ENCODE measurements at places on chromosomes 5 and 9.

GRCh38 chr9:36817160-36817834, 216.8 kb downstream of the PAX5 start:
- no peak for DNase-seq

- no peak for DNase-seq
Observed at GRCh38 chr9:133581513-133582343, 27.5 kb downstream of the FAM163B start.

DNA sequence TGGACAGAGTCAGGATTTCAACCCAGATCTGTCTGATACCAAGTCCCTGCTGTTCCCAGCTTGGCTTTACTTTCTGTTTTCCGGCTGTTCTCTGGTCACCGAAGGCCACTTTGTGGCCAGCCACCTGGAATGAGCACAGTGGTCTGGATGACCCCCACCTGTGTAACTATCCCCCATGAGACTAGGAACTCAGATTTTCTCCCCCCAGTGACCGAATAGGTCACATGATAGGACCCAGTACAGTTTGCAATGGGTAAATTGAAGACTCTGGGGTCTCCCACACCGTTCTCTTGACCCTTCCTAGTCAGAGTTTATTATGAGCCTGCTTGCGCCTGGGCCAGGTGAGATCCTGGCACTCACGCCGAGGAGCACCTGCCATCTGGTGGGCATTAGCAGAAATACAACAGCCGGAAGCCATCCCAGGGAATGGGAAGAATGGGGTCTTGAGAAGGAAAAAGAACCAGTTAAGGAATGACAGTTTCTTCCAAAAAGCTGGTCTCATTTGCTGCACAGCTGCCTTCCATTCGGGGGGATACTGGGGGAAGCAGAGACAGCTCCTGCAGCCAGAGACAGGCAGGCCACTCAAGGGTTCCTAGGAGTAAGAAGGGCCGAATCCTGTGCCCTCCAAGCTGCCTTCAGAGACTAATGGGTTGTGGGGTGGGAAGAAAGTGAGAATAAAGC, 7.1 kb downstream of the PHYHD1 start:
- peak; percentile 70 for DNase-seq

- peak; percentile 93 for DNase-seq
Observed at GRCh38 chr5:118068886-118069285, 919.5 kb downstream of the DTWD2 start.

GRCh38 chr5:154273028-154273617, 82.6 kb downstream of the GALNT10 start:
- DNase-seq, result no peak

- DNase-seq, result no peak
Observed at GRCh38 chr9:134438195-134438788, 112.0 kb downstream of the RXRA start.

DNA sequence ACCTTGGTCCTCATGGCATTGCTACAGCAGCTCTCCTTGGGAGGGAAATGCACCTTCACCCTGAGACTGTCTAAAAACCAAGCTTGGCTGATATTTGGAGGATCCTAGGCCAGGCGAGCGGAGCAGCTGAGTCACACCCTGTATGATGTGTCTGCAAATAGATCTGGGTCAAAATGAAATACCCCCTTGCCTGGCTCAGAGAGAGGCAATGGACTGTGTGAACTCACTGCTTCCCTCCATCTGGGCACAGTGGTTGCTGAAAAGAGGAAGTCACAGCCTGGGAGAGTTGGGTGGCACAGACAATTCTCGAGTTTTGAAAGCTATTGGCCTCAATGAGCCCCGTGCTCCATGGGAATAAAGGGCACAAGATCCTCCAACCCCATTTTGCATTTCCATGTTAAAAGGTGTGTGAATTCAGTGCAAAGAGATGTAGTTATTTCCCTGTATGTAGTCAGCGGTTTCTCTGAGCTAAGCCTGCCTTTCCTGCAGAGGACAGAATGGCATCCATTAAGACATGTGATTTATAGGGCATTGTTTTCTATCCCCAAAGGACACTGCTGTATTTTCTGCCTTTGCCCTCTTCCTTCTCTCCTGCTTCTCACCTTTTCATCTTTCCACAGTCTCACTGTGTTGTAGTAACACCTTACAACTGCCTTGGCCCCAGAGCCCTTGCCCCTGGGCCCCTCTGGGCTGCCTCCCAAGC, 177.2 kb downstream of the GADD45G start:
- DNase-seq, result no peak

DNA sequence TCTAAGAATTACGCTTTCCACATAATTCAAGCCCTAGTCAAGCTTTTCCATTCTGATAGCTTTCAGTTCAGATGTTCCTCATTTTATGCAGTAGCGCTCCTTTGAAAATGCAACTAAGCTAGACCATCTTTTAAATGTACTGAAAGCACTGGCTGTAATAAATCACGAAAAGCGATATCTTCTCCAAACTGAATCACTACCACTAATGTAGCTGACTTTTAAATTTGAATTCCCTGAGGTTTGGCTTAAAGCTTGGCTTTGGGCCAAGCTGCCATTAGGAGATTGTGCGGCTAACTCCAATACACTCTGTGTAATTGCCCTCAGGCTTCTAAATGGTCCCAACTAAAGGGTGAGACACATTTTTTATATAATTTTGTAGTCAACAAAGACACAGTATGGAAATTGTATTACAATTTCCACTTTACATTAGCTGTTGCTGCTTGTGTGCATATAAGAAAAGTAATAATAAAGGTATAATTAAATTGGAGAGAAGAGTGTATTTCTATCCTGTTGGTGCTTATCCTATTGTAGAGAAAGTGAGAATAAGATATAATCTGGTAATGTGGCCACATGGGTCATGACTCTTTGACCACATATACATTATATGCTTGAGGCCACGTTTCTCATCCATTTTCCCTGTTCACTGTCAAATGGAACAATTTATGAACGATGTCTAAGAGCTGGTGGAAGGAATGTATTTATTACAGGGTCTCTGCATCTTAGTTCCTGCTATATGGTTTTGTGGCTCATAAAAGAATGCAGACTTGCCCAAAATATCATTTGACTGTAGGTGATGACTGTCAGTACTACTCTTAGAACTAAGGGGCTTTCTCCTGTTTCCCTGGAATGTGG, 118.7 kb upstream of the TAF11L2 start:
- no peak for DNase-seq

GRCh38 chr5:153135411-153135810, 355.1 kb upstream of the GRIA1 start:
- no peak for DNase-seq

DNA sequence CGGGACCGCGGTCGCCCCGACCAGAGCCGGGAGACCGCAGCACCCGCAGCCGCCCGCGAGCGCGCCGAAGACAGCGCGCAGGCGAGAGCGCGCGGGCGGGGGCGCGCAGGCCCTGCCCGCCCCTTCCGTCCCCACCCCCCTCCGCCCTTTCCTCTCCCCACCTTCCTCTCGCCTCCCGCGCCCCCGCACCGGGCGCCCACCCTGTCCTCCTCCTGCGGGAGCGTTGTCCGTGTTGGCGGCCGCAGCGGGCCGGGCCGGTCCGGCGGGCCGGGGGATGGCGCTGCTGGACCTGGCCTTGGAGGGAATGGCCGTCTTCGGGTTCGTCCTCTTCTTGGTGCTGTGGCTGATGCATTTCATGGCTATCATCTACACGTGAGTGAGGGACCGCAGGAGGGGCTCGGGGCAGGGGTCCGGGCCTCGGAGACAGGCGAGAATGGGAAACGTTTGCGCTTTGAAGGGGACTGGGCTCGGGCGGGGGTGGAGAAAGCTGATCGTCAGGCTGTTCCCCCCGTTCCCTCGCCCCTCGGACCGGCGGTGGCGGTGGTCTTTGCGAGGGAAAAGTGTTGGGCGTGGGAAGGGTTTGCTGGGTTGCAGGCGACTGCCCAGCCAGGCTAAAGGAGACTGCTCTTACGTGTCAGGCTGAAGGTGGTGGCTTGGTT, 457 bp downstream of the UGCG start:
- no peak for DNase-seq

DNA sequence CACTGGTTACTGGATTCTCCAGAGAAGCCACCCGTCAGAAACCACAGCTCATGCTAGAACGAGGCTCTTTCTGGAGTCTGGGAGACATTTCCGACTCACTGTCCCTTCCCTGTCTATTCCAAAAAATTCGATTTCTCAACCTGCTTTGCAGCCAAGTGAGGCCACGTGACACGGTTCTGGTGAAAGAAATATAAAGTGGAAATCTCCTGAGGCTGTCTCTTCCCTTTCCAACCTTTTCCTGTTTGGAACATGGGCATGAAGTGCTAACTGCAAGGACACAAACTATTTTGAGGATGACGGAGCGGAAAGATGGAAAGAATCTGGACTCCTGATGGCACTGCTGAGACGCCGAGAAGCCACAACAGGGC, 6.1 kb upstream of the PTGS1 start:
- no peak for DNase-seq

- DNase-seq, result no peak
Observed at GRCh38 chr9:14719231-14719923, 3.2 kb downstream of the CER1 start.

DNA sequence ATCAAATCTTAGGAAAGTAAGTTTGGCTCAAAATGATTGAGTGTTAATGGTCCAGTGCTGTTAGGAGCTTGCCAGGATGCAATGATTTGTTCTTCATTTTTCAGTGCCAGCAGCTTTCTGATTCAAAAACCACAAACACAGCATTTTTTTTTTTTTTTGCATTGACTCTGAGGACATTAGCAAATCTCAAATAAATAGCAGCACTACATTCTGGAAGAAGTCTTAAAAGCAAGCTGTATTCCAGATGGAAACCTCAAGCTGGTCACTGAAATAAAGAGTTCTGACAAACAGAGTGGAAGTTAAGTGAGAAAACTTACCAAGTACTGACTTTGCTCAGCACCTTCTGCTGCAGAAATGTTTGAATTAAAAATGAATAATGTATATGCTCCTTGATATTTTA, 1653.1 kb upstream of the CDH9 start:
- no peak for DNase-seq

DNA sequence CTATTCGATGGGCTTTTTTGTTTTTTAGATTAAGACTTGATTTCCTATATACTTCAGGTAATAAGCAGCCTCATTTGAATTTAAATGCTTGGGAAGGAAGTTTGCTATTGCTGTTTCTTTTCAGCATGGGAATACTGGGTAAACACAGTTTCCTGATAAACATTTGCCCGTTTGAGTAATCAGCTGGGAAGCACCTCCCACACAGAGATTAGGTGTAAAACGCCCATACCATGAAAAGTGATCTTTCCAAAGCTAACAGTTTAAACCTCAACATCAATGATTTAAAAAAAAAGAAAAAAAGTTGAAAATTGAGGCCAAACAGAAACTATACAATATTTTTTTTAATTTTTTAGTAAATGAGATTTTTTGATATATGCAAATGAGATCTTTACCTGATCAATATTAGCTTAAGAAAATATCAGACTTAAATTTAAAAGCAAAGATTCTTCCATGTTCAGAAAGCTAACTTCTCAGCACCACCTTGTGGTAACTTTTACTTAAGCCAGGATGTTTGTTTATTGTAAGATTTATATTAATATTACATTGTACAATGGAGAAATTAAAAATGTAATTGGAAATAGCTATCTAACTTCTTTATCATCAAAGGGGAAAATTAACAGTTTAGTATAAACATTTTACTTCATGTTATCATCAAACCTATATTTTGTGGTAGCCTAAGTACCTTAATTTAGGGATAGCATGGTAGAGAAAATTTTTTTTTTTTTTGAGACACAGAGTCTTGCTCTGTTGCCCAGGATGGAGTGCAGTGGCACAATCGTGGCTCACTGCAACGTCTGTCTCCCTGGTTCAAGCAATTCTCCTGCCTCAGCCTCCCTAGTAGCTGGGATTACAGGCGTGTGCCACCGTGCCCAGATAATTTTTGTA, 39.8 kb downstream of the F2RL2 start:
- DNase-seq, result peak; percentile 16

GRCh38 chr5:141743866-141744272, 61.8 kb upstream of the ARAP3 start:
- DNase-seq, result no peak

GRCh38 chr5:95759005-95759404, 27.9 kb downstream of the RHOBTB3 start:
- DNase-seq, result no peak

- no peak for DNase-seq
Observed at GRCh38 chr5:119274767-119275130, 81.1 kb upstream of the TNFAIP8 start.

- peak; percentile 29 for DNase-seq
Observed at GRCh38 chr5:140073296-140073695, 30.2 kb upstream of the NRG2 start.

GRCh38 chr9:93303806-93304573, 120.1 kb downstream of the WNK2 start:
- no peak for DNase-seq

DNA sequence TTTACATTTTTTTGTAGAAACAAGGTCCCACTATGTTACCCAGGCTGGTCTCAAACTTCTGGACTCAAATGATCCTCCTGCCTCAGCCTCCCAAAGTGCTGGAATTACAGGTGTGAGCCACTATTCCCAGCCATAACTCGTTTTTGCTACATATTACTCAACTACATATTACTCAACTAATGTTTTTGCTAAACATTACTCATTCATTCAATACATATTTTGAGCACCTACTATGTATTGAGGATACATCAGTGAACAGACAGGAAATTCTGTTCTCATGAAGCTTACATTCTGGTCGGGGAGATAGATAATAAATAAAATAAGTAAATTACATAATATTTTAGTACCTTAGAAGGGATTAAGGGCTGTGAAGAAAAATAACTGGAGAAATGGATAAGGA, 34.9 kb upstream of the STOM start:
- no peak for DNase-seq

DNA sequence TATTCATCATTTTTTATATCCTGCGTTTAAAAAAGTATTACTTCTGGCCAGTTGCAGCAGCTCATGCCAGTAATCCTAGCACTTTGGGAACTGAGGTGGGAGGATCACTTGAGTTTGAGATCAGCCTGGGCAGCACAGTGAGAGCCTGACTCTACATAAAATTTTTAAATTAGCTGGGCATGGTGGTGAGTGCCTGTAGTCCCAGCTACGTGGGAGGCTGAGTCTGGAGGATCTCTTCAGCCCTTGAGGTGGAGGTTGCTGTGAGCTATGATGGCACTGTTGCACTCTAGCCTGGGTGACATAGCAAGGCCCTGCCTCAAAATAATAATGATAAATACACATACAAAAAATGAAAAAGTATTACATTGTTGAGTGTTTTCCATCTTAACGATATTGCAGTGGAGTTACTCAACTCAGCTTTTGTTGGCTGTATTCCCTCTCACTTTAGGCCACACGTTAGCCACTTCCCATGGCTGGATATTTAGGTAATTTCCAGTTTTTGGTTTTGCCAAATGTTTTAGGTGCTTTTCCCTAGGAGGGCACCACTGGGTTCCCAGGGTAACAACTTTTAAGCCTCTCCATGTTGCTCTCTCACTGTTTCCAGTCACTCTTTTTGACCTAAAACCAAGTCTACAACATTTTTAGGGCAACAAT, 20.6 kb downstream of the SHB start:
- DNase-seq, result no peak

Data from cerebellar cortex (tissue), 1 donor.